ENCODE measurements at places on chromosomes 16 and 17. TPM values are rescaled to one million over a fixed set of nuclear protein-coding genes. Genes with fewer than 3 reads are reported as not detected.

GRCh38 chr17:17552351-17553216 lies 38.9 kb downstream of the PEMT start:
- DNase-seq, result no peak

- no peak for DNase-seq
These were observed 155.2 kb downstream of the RBFOX3 start for GRCh38 chr17:79455636-79456035.

GRCh38 chr16:73025856-73026210 lies 22.1 kb downstream of the ZFHX3 start:
- no peak for DNase-seq

DNA sequence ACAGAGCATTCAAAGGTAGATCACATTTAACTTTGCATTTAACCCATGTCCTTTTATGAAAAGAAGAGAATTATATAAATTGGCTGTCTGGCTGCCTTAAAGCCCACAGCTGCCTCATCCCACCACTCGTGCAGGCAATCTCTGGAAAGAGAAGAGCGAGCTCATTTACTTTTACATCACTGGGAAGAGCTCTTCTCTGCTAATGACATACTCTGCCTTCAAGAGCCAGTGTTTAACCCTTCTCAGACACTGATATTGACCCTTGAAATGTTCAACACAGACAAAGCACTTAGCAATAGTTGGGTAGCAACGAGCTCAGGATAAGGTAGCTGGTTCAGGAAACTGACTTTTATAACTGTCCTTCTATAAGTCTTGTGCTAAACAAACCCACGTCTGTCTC lies 6.8 kb downstream of the KRT38 start:
- no peak for DNase-seq

DNA sequence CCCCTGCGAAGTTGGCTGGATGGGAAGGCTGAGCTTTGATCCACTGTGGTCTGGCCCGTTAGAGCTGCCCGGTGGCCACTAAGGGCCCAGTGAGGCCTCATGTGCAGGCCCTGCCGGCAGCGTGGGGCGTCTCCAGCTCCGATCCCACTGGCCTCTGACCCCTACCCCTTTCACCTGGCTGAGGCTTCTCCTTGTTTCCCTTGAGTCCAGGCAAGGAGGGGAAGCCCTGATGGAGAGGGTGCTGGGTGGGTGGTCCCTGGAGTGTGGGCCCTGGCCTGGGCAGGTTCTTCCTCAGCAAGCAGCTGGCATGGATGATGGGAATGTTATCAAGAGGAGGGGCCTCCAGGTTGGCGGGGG lies 356.8 kb downstream of the SEC14L1 start:
- no peak for DNase-seq

- DNase-seq, result no peak
These were observed 92.7 kb downstream of the MYH11 start for GRCh38 chr16:15764112-15764511.

- DNase-seq, result no peak
These were observed 70.9 kb upstream of the GSE1 start for GRCh38 chr16:85541980-85542900.

- no peak for DNase-seq
These were observed 79.2 kb upstream of the CIBAR2 start for GRCh38 chr16:85191341-85191965.

DNA sequence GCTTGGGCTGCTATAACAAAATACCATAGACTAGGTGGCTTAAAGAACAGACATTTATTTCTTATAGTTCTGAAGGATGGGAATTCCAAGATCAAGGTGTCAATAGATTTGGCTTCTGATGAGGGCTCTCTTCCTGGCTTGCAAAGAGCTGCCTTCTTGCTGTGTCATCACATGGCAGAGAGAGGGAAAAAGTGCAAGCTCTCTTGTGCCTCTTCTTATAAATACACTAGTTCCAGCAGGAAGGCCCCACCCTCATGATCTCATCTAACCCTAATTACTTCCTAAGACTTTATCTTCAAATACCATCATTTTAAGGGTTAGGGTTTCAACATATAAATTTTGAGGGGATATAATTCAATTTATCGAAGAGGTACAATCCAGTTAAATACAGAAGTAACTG lies 30.6 kb downstream of the ABCA9 start:
- DNase-seq, result no peak

GRCh38 chr17:20085283-20085845 lies 76.2 kb downstream of the SPECC1 start:
- DNase-seq, result no peak

DNA sequence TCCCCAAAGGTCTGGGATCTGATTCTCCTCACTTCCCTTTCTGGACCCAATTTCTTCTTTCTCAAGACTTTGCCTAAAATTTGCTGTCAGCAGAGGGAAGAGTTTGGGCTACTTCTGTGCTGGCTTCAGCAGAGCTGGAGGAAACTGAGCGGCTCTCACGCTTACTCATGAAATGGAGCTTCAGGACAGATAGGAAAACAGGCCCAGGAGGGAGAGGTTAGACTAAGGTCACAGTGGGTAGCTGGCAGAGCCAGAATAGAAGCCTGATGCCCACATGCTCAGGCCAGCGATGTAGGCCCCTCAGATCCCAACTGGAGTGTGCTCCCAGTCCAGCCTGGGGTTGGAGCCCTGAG lies 593 bp downstream of the SLC38A7 start:
- DNase-seq, result no peak

- DNase-seq, result no peak
These were observed 1.2 kb downstream of the SNTB2 start for GRCh38 chr16:69188236-69188549.

DNA sequence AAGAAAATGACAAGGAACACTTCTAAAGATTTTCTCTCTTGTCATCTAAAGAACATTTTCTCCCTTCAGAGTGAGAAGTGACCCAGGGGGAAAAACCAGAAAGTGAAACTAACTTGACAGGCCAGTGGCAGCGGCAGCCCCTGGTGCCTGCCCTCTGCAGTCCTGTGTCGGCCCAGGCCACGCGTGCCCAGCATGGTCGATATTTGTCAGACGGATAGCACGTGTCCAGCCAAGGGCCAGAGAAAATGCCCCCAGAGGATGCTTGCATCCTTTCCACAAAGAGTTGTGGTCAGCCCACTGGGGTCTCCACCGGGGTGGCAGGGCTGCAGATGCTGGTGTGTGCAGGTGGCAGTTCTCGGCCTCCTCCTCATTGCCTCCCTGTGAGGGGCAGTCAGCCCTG lies 176.6 kb downstream of the RAB11FIP4 start:
- no peak for DNase-seq

DNA sequence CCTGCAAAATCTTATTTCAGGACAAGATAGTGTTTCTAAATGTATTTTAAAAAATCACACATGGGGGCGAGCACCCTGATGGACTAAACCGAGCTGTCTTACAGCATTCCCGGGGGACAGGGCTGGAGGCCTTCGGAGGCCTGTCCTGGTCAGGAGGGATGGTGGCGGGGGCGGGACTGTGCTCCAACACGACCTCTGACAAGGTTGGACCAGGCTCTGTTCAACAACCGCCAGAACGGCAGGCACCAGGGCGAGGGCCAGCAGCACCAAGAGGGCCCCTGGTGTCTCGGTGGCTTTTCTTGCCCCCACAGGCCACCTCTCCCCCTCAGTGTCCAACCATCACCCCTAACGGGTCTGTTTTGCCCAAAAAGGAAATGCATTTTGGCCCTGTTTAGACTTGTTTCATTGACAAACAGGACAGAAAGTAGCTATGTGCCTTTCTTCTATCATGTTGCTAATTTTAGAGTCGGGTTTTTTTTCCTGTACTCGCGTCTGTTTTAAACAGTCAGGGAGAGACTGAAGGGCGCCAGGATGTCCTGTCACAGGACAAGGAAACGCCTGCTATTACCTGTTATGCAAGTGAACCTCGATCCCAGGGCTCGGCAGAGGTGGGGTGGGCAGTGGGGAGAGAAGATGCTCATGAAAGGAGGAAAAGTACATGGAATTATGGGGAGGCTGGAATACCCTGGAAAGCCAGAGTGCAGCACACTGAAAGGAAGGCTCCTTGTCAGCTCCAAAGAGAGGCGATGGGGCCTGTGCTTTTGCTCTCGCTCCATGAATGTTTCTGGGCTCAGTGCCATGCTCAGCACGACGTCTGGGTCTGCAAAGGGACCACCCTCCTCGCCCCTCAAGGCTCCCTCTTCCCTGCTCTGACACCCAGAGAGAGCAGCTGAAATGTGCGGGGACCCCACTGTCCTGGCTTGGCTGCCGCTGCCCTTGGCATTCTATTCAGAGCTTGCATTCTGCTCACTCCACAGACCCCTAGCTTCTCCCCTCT lies 11.9 kb downstream of the TMEM204 start:
- DNase-seq, result no peak

DNA sequence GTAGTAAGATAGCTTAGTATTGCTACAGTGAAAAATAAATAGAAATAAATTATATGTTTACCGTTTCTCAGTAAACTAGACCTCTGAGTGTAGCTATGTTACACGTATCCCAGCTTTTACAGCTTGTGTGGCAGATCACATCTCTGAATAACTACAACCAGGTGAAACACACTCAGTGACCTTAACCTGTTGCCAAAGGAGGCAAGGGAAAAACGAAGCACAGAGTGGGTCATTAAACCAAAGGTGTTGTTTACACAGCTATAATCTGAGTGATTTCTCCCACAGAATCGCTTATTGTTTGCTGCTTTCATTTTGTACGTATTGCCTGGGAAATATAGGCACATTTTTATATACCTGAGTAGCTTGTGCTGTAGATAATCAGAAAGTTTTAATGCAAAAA lies 688.2 kb upstream of the KIF2B start:
- DNase-seq, result no peak

GRCh38 chr16:61968242-61969076 lies 67.8 kb downstream of the CDH8 start:
- no peak for DNase-seq

- no peak for DNase-seq
These were observed 144.8 kb upstream of the MON1B start for GRCh38 chr16:77046206-77046605.

DNA sequence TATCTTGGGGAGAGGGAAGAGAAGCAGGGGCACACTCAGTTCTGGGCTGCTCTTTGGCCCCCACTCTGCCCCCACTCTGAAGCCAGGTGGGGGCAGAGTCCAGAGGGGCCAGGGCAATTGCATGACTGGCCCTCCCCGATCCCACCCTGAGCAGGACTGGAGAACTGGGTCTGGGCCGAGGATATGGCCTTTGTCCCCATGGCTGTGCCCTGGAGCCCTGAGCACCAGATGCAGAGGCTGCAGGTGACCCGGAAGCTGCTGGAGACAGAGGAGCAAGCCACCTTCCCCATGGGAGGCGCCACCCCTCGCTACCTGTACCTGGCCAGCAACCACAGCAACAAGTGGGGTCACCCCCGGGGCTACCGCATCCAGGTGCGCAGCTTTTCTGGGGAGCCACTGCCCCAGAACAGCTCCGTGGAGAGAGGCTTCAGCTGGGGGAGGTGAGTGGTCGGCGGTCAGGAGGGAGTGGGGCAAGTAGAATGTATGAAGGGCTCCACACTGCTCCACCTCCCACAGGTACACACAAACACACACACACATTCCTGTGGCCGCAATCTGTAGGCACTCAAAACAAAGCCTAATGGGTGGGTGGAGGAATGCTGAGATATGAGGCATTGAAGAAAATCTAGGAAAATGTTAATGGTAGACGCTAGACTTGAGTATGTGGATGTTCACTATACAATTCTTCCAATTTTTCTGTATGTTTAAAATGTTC lies 21.4 kb downstream of the AOC3 start:
- no peak for DNase-seq

DNA sequence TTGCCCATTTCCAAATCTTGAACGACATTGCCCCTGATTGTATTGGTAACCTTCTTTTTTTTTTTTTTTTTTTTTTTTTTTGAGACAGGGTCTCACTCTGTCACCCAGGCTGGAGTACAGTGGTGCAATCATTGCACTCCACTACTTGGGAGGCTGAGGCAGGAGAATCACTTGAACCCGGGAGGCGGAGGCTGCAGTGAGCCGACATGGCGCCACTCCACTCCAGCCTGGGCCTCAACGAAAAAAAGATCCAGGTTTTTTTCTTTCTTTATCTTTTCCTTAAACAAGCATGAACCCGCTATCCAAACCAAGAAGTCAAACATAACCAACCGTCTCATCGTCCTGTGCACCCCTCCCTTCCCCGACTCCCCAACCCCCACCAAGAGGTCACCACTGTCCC lies 47.6 kb upstream of the RPH3AL start:
- no peak for DNase-seq

- DNase-seq, result no peak
These were observed 84.4 kb downstream of the DNAH9 start for GRCh38 chr17:11682646-11683045.

- DNase-seq, result peak; percentile 59
These were observed 11.6 kb upstream of the MPRIP start for GRCh38 chr17:17030515-17031211.

DNA sequence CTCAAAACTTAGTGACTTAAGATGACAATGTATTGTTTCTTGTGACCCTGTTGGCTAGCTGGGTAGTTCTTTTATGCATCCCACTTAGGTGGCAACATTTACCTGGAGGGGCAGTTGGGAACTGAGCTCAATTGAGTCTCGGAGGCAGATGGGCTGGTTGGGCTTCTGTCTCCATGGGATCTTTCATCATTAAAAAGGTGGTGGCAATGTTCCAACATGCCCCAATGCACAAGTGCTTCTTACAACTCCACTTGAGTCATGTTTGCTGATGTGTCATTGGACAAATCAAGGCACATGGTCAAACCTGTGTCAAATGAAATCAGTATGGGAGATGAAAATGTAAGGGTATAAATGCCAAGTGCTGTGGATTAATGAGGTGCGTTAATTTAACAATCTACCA lies 11.7 kb upstream of the HS3ST3B1 start:
- peak; percentile 8 for DNase-seq

- DNase-seq, result peak; percentile 6
These were observed 4.3 kb upstream of the STAT5A start for GRCh38 chr17:42284024-42284369.

MGRN1 gene
- total RNA-seq, result 93.9 TPM

SEPTIN1 gene
- total RNA-seq, result 2.5 TPM

FADS6 gene
- total RNA-seq, result 0.94 TPM

KRT9 gene
- total RNA-seq, result not detected

GRAP gene
- 0.55 TPM for total RNA-seq

ALOX12 gene
- 1.9 TPM for total RNA-seq

SEPTIN12 gene
- not detected for total RNA-seq

CLEC3A gene
- total RNA-seq, result not detected

MPHOSPH6 gene
- 39.0 TPM for total RNA-seq

NUP93 gene
- total RNA-seq, result 165 TPM

HASPIN gene
- 26.7 TPM for total RNA-seq

TP53TG3F gene
- total RNA-seq, result not detected

CCL16 gene
- total RNA-seq, result not detected

DNAAF8 gene
- total RNA-seq, result 0.33 TPM

ITGB3 gene
- not detected for total RNA-seq

XAF1 gene
- total RNA-seq, result not detected

VKORC1 gene
- total RNA-seq, result 93.9 TPM

Data from H9 (cell line).